ENCODE measurements at places on chromosomes 7 and 10.

DNA sequence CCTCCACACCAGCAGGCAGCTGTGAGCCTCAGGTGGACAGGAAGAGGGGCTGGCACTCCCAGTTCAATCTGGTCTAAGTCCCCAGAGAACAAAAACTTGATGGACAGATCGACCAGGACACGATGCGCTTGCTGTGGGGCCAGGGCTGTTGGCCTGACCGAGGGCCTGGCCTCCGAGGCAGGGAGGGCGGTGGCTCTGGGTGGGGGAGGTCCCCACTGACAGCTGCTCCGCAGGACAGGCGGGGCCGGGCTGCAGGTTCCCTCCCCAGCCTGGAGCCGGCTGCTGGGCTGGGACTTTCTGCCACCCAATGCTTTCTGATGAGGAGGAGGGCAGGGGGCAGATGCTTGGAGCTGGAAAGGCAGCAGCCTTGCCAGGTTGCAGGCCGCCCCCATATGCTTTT is 37.4 kb upstream of the ADGRA1 start:
- DNase-seq, result no peak

- DNase-seq, result no peak
Measured at GRCh38 chr7:150451097-150451793, 815 bp downstream of the GIMAP8 start.

DNA sequence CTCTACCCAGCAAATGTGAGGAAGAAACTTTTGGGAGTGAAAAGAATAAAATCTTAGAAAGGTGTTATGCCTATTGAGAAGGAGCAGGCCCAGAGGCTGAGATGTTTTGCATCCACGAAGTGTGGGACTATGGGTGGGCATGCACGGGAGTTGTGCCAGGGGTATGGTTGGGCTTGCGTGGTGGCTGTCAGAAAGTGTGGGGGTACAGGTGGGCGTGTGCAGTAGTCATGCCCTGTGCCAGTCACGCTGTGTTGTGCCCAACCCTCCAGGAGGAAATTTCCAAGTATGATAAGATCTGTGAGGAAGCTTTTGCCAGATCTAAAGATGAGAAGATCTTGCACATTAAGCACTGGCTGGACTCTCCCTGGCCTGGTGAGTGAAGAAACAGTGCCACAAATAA is 52.9 kb upstream of the ZMIZ2 start:
- DNase-seq, result no peak

GRCh38 chr7:156582591-156583123 is 57.9 kb upstream of the RNF32 start:
- no peak for DNase-seq

- no peak for DNase-seq
Measured at GRCh38 chr7:81810476-81811155, 40.8 kb upstream of the HGF start.

DNA sequence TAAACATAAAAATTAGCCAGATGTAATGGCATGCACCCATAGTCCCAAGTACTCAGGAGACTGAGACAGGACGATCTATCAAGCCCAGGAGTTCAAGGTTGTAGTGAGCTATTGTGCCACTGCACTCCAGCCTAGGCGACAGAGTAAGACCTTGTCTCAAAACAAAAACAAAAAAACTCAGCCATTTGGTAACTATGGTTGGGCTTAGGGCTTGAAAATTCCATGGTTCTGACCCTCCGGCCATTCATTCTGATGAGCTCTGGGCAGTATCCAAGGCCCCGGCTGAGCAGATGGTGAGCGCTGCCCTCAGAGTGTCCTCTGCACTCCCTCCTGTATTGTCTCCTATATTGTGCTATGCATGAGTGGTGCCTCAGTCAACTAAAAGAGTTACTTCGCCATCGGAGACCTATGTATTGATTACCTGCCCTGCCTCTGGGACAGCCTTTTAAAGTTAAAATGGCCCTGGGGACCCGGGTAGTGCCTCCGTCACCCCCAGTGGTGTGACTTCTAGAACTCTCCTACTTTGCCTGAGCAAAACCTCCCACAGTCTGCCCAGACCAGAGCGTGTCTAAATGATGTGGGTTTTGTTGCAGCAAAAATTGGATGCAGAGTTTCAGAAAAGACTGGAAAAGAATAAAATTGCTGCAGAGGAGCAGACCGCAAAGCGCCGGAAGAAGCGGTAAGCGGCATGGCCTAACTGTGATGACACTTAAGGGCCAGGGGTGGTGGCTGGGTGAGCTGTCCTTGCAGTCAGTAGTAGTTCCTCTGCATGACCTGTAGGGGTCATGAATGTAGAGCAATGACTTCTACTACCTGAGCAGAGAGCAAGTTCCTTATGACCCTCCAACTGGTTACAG is 8.1 kb downstream of the PRKRIP1 start:
- DNase-seq, result no peak

- DNase-seq, result no peak
Measured at GRCh38 chr10:112816033-112816430, 134.0 kb upstream of the TCF7L2 start.

GRCh38 chr7:68438016-68438415 is 1160.3 kb upstream of the AUTS2 start:
- no peak for DNase-seq

DNA sequence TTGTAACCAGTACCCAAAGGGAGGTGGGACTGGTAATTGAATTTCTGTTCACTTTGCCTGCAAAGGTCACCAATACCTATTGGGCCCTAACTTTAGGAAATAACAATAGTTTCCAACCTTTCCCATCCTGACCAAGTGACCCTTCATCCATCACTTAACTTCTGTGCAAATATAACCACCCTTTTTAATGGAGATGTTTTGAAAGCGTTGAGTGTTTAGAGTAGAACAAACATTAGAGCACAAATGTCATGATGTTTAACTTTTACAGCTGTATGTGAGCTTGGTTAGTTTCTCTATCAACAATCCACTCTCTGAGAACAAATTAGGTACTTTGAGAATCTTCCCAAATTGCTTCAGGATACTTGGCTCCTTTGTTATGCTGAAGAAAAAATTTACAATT is 66.4 kb downstream of the MET start:
- no peak for DNase-seq

DNA sequence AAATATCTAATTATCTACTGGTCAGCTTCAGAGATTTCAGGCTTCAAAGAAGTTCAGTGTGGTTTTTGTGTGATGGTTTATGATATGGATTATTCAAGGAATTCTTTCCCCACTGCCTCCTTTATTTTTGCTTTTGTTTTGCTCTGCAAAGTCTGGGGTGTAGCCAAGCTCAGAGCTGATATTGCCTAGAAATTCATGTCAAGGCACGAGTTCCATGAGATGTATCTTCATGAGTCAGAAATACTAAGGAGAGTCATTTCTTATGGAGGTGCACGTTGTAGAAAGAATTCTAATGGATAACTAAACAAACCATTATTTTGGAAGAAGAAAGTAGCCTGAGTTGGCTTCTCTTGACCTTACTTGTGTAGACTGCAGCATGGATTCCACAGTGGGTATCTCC is 37.4 kb downstream of the VIM start:
- DNase-seq, result no peak

DNA sequence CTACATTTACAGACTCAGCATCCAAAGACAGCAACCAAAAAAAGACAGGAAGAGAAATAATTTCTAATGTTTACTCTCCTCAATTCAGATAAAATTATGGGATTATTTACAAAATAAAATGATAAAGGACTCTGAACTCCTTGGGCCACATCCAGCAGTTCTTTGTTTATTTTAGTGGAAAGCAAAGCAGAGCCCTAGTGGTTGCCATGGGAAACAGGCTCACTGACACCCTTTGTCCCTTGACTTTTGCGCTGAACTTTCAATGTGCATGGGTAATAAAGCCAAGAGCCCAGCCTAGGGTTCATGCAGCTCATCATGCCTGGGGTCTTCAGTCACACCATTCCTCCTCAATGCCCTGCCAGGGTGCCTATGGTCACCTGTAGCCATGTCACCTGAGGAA is 442.6 kb upstream of the IGFBP3 start:
- DNase-seq, result no peak

DNA sequence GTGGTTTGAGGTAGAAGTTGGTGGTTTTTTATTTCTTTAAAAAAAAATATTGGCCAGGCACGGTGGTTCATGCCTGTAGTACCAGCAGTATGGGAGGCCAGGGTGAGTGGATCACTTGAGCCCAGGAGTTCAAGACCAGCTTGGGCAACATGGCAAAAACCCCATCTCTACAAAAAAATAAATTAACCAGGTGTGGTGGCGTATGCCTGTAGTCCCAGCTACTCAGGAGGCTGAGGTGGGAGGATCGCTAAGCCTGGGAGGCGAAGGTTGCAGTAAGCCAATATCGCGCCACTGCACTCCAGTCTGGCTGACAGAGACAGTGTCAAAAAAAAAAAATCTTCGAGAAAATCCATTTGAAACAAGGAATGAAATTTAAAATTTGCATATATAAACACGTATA is 1.1 kb downstream of the IL2RA start:
- no peak for DNase-seq

- no peak for DNase-seq
Measured at GRCh38 chr7:101804088-101804963, 13.1 kb upstream of the CUX1 start.

GRCh38 chr7:24659505-24659904 is 86.3 kb downstream of the PALS2 start:
- DNase-seq, result no peak

DNA sequence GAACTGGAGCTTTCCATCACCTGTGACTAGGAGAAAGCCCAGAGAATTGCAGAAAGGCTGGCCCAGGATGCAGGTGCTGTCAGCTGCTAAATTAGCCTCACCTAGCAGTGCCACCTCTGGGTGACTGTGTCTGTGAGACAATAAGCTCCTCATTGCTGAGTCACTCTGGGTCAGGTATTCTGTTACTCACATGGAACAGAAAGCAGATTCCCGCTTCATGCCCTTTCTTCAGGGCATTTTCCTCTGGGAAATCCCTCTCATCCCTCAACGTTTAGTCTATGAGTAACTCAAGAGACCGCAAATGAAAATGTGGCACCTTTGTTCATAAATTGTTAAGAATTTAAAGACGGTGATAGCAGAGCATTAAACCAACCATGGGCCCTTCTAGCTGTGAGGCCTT is 184.0 kb downstream of the ADAM12 start:
- DNase-seq, result no peak

- DNase-seq, result no peak
Measured at GRCh38 chr7:11170175-11170574, 196.5 kb downstream of the PHF14 start.

- DNase-seq, result no peak
Measured at GRCh38 chr7:108285003-108285368, 154.8 kb upstream of the LAMB4 start.

GRCh38 chr7:92661651-92662050 is 71.5 kb upstream of the FAM133B start:
- DNase-seq, result no peak

- DNase-seq, result no peak
Measured at GRCh38 chr10:73537709-73538108, 41.9 kb upstream of the PPP3CB start.

- DNase-seq, result no peak
Measured at GRCh38 chr7:152704796-152705384, 28.9 kb upstream of the XRCC2 start.

GRCh38 chr10:68816796-68817412 is 10.4 kb upstream of the STOX1 start:
- no peak for DNase-seq

GRCh38 chr7:98641646-98642500 is 24.8 kb downstream of the NPTX2 start:
- no peak for DNase-seq

- DNase-seq, result no peak
Measured at GRCh38 chr10:129038522-129038921, 428.5 kb upstream of the MGMT start.

GRCh38 chr7:113281223-113281622 is 162.9 kb upstream of the SMIM30 start:
- DNase-seq, result no peak

GRCh38 chr10:88322324-88323063 is 260.6 kb downstream of the RNLS start:
- DNase-seq, result no peak

GRCh38 chr10:83886871-83887270 is 252.4 kb upstream of the GHITM start:
- DNase-seq, result no peak

- DNase-seq, result no peak
Measured at GRCh38 chr7:73555411-73555982, 2.0 kb downstream of the BCL7B start.

GRCh38 chr7:101163279-101164070 is 1.9 kb downstream of the VGF start:
- DNase-seq, result no peak

DNA sequence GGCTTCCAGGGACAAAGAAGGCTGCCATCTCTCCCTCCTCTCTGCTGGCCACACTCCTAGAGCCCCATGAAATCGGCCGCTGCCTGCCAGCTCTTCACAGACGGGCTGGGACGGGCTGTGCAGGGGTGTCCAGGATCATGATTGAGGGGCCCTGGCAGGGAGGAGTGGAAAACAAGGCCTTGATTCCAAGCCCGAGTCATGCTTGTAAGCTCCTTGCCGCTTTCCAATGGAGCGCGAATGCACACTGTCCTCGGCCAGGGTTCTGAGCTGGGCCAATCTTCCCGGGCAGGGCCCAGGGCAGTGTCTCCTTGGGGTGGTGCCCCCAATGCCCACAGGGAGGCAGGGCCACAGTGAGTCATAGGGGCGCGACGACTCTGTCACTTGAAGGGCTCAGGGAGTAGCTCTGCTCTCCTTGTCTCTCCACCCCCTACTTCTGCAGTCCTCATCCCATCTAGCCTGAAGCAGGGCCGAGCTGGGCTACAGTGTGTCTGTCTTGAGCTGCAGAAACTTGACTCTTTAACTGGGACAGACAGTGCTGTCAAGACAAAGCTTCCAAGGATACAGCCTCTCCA is 186.2 kb upstream of the SVIL start:
- no peak for DNase-seq

DNA sequence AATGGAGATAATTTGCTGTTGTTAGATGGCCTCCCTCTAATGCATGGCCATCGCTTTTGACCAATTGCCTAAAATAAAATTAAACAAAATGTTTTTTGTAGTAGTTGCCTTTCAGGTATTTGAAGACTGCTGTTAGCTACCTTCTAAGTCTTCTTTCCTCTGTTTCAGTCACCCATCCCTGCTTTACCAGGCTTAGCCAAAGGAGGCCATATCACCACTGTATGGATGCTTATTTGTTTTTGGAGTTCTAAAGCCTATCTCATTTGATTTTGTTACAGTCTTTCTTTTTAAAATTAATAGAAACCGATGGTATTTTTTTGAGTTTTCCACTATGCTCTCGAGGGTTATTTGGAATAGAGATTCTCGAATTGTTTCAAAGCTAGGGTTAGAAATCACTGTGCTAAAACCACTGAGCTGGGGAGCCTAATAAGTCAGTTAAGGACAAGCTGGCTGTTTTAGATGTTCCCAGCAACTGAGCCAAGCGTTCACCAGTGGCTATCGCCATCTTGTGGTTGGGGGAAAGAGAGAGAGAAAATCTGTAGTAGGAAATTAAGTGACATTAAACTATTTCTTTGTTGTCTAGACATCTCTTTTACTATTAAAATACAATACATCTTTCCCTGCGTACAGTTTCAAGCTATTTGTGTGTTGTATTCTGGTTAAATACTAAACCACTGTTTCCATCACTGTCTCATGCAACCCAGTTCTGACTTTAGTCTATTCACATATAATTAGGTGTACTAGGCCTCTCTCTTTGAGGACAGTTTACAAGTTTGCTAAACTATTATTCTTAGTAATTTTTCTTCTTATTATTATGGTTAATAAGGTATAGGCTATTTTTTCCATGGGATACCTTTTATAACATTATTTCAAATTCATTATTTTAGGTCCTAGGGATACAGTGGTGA is 52.2 kb downstream of the GPR158 start:
- DNase-seq, result no peak

- DNase-seq, result no peak
Measured at GRCh38 chr7:147096629-147097028, 980.0 kb downstream of the CNTNAP2 start.
